Activated T-cell treated with anti-CD3 and anti-CD28 coated beads for 48 hours (primary cell): ENCODE measurements at places on chromosomes 4 and X.

DNA sequence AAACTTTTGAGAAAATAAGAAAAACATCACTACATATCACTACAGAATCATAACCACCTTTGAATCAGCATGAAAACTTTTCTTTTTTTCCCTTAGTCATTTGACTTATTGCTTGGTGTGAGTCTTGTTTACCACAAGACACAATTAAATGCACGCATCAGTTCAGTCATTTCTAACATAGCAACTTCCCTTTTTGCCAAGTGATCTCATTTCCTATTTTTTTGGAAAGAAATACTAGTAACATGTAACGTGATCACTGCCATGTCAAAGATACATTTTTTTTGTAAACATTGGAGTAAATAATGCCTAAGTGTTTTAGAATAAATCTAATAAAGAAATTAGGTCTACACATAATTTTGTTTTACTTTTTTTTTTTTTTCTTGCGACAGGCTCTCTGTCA lies 5.1 kb upstream of the CXCL8 start:
- DNase-seq = no peak

DNA sequence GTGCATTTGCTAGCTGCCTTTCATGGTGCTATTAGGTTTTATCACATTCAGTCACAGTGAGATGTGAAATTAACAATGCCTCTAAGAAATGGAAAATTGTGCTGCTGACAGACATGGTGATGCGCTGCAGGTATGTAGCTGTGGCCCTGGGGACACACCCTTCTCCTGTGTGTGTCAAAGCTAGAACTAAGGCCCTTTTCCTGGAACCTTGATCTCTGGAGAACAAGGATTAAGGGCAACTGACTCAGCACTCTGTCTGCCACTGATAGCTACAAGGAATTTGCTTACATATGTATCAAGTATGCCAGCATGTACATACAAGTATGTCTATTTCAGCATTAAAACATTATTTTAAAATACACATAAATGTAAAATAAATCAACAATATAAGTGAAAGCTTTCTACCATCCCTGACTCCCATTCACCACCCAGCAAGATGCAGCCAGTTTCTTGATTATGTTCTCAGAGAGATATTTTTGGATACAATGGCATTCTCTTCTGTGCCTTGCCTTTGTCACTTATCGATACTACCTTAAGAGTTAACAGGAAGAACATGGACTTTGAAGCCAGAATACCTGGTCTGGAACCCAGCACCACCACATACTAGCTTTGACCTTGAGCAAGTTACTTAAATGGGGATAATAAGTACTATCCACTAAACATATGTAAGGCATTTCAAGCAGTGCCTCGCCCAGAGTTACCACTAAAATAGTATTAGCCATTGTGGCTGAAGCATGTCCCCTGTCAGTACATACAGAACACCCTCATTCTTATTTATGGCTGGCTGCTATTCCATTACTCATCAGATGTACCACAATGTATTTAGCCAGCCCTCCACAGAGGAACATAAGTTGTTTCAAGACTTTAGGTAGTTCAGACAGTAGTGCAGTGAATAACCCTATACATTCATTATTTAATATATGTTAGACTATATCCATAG lies 68.5 kb downstream of the NPNT start:
- no peak for DNase-seq

DNA sequence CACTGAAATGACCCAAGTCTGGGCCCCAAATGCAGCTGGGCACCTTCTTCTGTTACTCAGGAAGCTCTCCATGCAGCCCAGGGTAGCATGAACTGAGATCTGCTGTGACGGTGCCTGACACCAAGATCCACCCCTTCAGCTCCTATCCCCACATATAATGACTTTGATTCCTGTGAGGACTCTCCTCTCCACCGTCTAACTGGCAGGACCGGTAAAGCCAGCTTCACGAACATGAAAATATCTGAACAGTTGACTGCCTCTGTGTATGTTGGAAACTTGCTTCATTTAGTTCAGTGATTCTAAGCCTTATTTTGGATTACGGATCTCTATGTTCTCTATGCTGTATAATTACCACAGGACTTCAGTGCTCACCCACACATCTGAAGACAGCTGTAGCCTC lies 115.5 kb upstream of the TMEM150C start:
- DNase-seq = no peak

DNA sequence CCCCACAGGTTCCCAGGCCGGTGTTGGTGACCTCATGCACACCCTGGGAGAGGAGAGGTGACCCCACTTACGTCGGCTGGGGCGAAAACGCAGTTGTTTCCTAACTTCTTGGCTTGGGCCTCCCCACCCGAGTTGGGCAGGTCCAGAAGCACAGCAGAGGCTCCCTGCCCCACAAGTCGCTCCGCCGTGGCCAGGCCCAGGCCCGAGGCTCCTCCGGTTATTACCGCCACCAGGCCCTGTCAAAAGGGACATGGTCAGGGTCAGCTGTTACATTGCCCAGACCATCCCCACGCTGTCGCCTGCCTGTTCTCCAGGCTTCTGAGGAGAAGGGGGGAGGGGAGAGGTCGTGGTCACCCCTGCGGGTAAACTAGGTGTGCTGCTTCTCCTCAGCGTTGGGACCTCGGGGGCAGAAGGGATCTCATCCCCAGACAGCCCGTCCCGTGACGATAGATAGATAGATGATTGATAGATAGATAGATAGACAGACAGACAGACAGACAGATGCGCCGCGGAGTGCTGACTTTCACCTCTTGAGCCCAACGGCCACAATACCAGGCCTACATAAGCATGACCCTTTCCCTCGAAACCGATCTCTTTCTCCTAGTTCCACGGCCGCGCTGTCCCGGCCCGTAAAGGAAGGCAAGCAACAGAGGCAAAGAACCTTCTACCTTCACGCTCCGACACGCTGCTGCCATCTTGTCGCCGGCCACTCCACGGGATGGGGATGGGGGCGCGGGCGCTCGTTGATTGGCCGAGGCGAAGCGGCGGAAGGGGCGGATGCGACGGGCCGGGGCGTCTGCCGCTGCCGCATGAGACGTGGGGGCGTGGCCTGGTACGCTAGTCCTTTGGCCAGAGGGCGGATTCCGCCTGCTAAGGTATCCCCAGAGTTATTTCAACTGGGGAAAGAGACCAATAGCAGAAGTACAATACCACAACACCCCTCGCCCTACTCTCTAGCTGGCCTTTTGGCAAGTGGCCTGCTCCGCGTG lies at the start of gene HSD17B10:
Gene HSD17B10 (minus strand): TSS at position 720 of the 989 bp plus-strand sequence. CDS start 25 bp downstream, at position 695.
- DNase-seq = peak; percentile 83

- DNase-seq = no peak
Observed at GRCh38 chrX:40462795-40463194, 118.0 kb upstream of the ATP6AP2 start.

GRCh38 chrX:140504371-140505324 lies at the start of gene SOX3:
Gene SOX3 (minus strand): TSS chrX:140505069. CDS start chrX:140505060, 9 bp downstream.
- no peak for DNase-seq

DNA sequence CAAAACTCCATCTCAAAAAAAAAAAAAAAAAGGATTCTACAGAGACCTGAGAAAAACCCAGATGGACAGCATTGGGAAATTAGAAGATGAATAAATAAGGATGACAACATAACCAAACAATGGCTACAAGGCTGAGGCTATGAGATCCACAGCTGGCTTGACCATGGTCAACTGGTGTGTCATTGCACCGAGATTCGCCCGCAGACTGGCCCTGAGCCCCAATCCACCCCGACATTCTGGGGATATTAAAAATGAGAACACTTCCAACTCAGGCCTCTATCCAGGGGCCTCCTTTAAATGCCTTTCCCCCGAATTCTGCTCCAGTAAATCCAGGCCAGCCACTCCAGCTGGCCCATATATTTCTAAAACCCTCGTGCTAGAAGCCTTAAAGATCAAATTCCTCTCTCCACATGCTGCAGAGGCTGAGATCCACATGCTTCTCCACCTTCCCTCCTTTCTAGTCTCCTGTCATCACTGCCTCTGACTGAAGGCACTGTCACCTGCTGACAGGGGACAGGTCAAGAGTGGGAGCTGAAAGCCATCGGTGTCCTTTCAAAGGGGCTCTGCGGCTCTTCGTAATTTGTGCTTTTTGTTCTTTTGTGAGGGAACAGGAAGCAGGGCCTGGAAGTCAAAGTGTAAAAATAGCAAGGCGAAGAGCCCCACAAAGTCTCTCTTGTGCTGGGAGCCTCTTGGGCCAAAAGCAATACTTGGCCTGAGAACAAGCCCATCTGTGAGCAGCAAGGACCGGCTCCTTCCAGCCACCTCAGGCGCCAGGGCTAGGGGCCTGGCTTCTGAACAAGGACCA lies 203.7 kb downstream of the NSUN7 start:
- no peak for DNase-seq

- DNase-seq = no peak
Observed at GRCh38 chr4:141402712-141403111, 182.0 kb downstream of the ZNF330 start.

GRCh38 chr4:164440199-164440598 lies 313.7 kb upstream of the SMIM31 start:
- no peak for DNase-seq

DNA sequence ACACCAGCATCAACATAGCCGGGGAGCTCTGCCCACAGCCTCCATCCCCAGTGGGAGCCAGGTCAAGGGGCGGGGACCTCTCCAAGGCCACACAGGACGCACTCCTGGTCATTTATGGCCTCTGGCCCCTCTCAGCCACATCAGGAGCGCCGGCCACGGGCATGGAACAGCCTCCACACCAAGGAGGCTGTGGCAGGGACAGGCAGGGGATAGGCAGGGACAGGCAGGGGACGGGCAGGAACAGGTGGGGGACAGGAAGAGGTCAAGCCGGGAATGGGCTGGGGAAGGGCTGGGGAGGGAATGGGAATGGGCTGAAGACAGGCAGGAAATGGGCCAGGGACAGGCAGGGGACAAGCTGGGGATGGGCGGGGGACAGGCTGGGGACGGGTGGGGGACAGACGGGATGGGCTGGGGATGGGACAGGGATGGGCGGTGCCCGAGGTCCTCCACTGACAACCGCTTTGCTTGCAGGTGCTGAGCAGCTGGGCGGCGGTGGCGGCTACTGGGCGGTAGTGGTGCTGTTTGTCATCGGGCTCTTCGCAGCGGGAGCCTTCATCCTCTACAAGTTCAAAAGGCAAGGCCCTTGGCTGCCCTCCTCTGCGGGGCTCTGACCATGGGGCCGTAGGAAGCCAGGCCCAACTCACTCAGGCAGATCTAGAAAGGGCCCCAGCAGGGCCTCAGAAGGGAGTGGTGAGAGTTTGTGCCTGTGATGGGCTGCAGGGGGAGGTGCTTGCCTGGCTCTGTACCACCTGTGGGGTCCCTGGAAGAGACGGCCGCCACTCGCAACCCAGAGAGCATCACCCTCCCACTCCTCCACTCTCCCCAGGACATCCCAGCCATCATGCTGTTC lies 205.6 kb downstream of the AFAP1 start:
- no peak for DNase-seq
